Activated CD4-positive, alpha-beta T cell treated with anti-CD3 and anti-CD28 coated beads for 36 hours (primary cell): ENCODE measurements at places on chromosomes 3 and 15. TPM values are rescaled to one million over a fixed set of nuclear protein-coding genes. Genes with fewer than 3 reads are reported as not detected.

GRCh38 chr3:116417151-116417550 lies 28.1 kb downstream of the LSAMP start:
- H3K36me3 ChIP-seq = no peaks in the 10 kb centered on the region
- H3K27me3 ChIP-seq = no peaks in the 10 kb centered on the region
- H3K27ac ChIP-seq = no peak overlapping the region
- no peaks in the 10 kb centered on the region for H3K4me1 ChIP-seq
- DNase-seq = no peak
- H3K4me3 ChIP-seq = no peak overlapping the region

- no peaks in the 10 kb centered on the region for H3K36me3 ChIP-seq
- H3K27me3 ChIP-seq = no peaks in the 10 kb centered on the region
- H3K4me1 ChIP-seq = peaks cover 19% of the 10 kb centered on the region
- peak; percentile 92 for DNase-seq
- peak within 1 kb of the TSS; percentile 79 for H3K4me3 ChIP-seq
Measured at GRCh38 chr3:170037463-170038433, at the start of gene GPR160. TSS of gene GPR160 (plus strand) at chr3:170037995. CDS start at chr3:170083973, 45,978 bp downstream.

- peak; percentile 73 for DNase-seq
- H3K27me3 ChIP-seq = no peaks in the 10 kb centered on the region
- peak overlapping the region; percentile 51 for H3K27ac ChIP-seq
- peaks cover 30% of the 10 kb centered on the region for H3K36me3 ChIP-seq
- peaks cover 31% of the 10 kb centered on the region for H3K4me1 ChIP-seq
- no peak overlapping the region for H3K4me3 ChIP-seq
Measured at GRCh38 chr3:33030802-33031201, 66.1 kb downstream of the GLB1 start.

DNA sequence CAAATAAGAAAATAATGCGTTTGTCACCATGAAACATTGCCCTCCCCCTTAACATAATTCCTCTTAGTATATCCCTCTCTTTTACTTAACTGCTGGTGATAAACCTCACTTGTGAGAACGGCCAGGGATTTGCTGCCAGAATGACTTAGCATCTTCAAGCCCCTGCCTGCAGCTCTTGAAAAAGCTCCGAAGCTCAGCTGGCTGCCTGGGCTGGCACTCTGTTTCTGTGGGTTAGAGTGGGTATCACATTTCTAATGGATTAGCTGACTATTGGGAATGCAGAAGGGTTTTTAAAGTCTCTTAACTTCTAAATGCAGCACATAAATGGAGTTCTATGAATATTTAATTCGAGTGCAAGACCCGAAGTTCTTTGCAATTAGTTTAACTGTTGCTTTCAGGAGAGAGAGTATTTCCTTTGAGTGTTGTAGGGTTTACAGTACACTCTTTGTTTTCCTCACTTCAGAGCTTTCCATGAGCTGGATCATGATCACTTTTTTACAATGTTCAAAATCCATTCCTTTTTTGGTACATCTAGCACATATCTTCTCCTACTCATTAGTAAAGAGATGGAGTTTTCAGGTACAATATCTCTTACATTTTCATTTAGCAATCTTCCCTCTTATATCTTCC lies 124.7 kb upstream of the RBMS3 start:
- DNase-seq = no peak
- no peaks in the 10 kb centered on the region for H3K36me3 ChIP-seq
- H3K4me1 ChIP-seq = peaks cover 11% of the 10 kb centered on the region
- no peak overlapping the region for H3K4me3 ChIP-seq
- no peak overlapping the region for H3K27ac ChIP-seq
- no peaks in the 10 kb centered on the region for H3K27me3 ChIP-seq

The SST gene
- total RNA-seq = not detected

The DLEC1 gene
- 0.19 TPM for total RNA-seq

The MORC1 gene
- total RNA-seq = not detected

The SPTBN5 gene
- total RNA-seq = 0.51 TPM
